G401 (cell line): ENCODE measurements at places on chromosomes 2 and 18. TPM values are rescaled to one million over a fixed set of nuclear protein-coding genes. Genes with fewer than 3 reads are reported as not detected.

DNA sequence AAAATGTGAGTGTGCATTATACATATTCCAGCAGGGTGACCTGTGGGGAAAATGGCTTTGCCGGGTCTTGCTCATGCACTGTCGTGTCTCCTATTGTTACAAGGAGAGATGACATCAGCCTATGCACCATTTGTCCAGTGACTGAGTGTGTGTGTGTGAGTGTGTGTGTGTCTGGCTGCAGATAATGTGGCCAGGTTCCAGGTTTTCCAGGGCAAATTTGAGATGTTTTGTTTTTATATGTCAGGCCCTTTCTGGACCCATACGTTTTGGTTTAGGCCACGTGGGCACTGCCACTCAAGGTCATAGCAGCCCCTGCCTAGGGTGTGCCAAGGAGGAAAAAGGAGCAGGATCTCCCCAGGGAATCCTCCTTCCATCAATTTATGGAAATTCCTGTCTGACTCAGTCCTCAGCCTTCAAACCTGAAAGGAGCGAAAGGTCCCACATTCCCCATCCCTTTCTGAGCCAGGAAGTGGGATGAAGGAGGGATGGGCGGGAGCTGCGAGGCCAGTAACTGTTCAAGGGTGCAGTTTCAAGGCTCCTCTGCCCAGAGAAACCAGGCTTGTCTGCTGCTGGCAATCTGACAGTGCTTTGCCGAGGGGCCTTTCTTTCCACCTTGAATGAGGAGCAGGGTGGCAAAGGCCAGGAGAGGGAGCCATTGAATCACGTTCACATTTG is 93.0 kb upstream of the SMAD2 start:
- peak; percentile 29 for DNase-seq

- no peak for DNase-seq
Measured at GRCh38 chr2:120522151-120522751, 176.3 kb downstream of the INHBB start.

GRCh38 chr2:241733391-241734207 is 831 bp upstream of the D2HGDH start:
- peak; percentile 10 for DNase-seq

DNA sequence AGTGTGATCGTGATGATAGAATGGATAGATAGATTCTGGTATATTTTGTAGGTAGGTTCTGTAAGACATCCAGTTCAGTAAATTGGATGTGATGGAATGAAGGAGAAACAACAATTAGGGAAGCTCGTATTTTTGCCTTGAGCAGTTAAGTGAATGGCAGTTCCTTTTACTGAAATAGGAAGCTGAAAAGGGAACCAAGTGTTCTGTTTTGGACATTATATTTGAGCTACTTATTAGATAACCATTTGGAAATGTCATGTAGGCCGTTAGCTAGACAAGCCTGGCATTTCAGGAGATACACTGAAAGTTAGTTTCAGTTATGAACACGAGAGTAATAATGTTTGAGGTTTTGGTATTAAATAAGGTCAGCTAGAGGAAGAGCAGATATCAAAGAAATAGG is 41.5 kb downstream of the MARCHF7 start:
- no peak for DNase-seq

GRCh38 chr2:216549926-216550690 is 51.5 kb downstream of the RPL37A start:
- no peak for DNase-seq

ARHGAP25 gene
- total RNA-seq = not detected in 2 replicates

DNA sequence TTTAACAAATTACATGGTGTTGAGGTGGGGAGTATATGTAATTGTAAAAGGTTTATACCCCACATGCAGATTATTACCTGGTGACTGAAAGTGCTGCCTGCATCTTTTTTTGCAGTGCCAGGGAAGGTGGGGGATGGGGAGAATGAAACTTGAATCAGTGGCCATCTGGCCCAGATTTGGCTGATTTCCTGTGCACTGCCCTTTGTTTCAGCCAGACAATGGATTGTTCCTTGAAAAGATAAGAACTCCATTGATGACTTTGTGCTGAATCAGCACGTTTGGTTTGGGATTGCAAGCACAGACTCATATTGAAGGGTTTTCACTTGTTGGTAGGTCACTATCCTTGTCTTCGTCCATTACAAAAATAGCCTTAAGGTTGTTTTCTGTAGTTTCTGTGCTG is 20.9 kb downstream of the GREB1L start:
- no peak for DNase-seq

MAL gene
- not detected in 2 replicates for total RNA-seq

HOXD13 gene
- total RNA-seq = 0.43 TPM in 1 of 2 replicates, not detected in the other

- DNase-seq = no peak
Measured at GRCh38 chr18:43486462-43486861, 209.2 kb upstream of the SYT4 start.

DNA sequence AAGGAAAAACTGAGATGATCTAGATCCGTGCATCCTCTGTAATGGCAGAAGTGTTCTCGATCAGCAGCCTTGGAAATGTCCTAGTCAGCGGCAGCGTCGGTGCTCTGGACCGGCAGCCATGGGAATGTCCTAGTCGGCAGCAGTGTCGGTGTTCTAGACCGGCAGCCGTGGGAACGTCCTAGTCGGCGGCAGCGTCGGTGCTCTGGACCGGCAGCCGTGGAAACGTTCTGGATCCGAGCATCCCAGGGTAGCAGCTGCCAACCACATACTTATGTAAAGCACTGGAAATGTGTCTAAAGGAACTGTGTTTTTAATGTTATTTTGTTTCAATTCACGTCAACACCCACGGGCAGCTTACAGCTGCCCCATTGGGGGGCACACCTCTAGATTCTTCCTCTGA is 58.7 kb downstream of the GBX2 start:
- no peak for DNase-seq

UGT1A9 gene
- not detected in 2 replicates for total RNA-seq

GRCh38 chr18:14964002-14964401 is 216.0 kb downstream of the ANKRD30B start:
- no peak for DNase-seq

CLEC4F gene
- total RNA-seq = 0.17 and 0.18 TPM in 2 replicates

DQX1 gene
- total RNA-seq = 0.81 TPM in 1 of 2 replicates, not detected in the other
